ENCODE measurements at places on chromosomes 5 and 9.

- DNase-seq = no peak
These were observed 143.9 kb downstream of the CACNA1B start for GRCh38 chr9:138021251-138022056.

- DNase-seq = no peak
These were observed 60.6 kb downstream of the PAM start for GRCh38 chr5:102815540-102816332.

DNA sequence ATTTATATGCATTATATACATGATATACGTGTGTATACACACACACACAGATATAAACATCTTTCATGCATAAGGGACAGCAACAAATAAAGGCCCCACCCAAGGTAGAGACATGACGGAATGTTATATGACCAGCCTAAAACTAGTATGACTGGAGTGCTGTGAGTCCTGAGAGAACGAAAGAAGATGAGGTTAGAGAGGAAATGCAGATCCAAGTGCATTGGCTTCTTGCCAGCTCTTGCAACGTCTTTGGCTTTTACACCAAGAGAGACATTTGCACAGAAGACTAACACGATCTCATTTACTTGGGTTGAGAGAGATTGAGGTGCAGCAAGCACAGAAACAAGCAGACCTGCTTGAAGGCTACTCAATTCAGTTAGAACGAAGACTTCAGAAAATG is 23.0 kb downstream of the CDH10 start:
- DNase-seq = no peak

DNA sequence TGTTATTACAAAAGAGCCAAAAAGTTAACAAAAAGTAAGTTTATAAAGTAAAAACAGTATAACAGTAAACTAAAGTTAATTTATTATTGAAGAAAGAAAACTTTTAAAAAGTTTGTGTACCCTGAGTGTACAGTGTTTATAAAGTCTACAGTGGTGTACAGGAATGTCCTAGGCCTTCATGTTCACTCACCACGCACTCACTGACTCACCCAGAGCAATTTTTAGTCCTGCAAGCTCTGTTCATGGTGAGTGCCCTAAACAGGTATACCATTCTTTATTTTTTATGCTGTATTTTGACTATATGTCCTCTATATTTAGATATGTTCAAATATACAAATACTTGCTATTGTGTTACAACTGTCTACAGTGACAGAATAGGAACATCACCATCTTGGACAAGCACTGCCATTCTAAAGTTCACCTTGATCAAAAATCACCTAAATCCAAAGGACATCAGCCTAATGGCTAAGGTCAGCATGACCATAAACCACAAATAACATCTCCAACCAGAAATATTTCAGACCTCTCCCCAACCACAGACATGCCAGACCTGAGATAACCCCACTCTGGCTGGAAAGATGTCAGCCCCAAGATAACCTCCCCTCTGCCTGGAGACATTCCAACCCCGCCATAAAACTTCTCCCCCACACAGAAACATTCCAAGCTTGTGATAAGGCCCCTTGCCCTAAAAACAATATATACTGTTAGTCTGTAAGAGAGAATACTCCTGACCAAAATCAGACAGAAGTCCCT is 56.1 kb downstream of the AGXT2 start:
- no peak for DNase-seq

GRCh38 chr5:122584411-122585300 is 190.2 kb upstream of the SNX2 start:
- no peak for DNase-seq

DNA sequence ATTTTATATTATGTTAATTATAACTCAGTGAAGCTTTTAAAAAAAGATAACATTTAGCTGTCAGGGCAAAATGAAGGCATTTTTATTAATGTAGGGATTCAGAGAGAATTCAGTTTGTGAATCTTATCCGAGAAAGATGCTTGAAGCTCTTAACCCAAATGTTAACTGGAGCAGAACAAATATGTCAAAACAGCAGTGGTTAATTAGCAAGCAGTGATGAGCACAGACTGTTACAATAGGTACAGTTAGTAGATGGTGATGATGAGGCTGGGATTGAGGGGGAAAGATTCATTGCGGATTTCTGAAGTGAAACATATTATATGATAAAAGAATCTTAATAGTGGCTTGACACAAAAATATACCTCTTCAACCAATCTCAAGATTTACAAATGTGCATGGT is 356.7 kb downstream of the DIRAS2 start:
- no peak for DNase-seq

- no peak for DNase-seq
These were observed 58.3 kb upstream of the LHFPL2 start for GRCh38 chr5:78706825-78707224.

- no peak for DNase-seq
These were observed 102.4 kb downstream of the NFIB start for GRCh38 chr9:14211564-14211963.

- no peak for DNase-seq
These were observed 367.6 kb downstream of the ENC1 start for GRCh38 chr5:74272831-74273451.

- DNase-seq = peak; percentile 4
These were observed 54.5 kb upstream of the FST start for GRCh38 chr5:53425687-53426511.

DNA sequence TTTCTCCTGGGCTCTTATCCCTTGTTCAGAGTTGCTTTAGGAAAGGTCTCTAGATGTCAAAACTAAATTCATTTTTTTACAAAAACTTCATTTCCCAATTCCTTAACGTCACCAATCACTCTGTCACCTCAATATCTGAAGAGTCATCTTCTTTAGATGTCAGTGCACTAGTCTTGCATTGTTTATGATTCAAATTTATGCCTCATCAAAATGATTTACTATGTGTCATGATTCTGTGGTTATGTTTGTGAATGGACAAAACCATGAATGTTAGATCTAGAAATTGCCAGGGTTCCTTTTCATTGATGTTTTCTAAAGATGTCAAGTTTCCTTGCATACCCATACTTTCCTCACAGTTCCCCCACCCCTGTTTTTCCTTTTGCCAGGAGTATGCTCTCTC is 21.5 kb downstream of the CWC27 start:
- no peak for DNase-seq

DNA sequence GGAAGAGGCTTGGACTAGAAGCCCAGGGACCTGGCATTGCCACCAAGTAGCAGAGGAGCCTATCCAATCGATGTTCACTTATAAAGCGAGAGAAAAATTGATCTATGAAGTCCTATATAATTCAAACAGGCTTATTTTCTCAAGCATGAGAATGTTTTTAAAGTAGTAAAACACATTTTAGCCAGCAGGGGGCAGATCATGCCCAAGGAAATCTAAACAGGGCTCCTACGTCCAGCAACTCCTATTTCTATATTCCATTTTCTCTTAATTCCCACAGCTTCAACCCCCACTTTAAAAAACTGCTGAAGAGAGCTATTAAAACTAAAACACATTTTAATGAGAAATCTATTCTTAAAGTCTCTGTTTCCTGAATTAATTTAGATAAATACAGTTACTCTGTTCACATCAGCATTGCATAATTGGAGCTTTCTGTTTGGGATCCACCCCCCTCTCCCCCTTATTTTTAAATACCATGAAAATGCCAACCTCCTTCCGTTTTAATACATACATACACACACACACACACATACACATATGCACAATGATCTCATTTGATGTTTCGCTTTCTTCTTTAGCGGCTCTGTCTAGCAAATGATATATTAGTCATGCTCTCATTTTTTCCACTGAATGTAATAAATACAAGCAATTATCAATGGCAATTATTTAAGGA is 144.9 kb downstream of the MYO10 start:
- DNase-seq = peak; percentile 13

- DNase-seq = no peak
These were observed 5.0 kb downstream of the ZNF189 start for GRCh38 chr9:101403516-101404285.

- no peak for DNase-seq
These were observed 3.8 kb upstream of the PTGS1 start for GRCh38 chr9:122367065-122367464.

GRCh38 chr5:23507278-23507685 is at the start of gene PRDM9:
TSS of gene PRDM9 (plus strand) at chr5:23507609. CDS start at chr5:23509034, 1,425 bp downstream.
- DNase-seq = peak; percentile 30

DNA sequence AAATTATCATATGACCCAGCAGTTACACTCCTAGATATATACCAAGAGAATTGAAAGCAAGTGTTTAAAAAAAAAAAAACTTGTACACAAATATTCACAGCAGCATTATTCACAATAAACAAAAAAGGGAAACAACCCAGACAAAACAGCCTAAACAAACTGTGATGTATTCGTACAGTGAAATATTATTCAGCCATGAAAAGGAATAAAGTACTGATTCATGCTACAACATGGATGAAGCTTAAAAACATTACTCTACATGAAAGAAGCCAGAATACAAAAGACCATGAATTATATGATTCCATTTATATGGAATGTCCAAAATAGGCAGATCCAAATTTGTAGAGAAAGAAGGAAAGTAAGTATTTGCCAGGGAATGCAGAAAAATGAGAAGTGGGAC is 161.1 kb downstream of the CWC27 start:
- DNase-seq = no peak

DNA sequence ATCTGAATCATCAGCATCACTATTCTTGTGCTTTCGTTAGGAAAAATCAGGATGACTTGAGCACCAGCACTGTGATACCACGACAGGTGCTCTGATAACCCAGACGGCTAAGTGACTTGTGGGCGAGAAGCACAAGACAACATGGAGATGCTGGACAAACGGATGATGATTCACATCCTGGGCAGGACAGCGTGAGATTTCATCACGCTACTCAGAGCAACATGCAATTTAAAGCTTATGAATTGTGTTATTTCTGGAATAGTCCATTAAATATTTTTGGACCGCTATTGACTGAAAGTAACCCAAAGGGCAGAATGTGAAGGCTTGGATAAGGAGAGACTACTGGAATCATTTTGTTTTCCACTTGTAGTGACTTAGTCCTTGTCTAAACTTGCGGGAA is 114.8 kb upstream of the DAPK1 start:
- no peak for DNase-seq

GRCh38 chr5:83937837-83938236 is 217.2 kb upstream of the HAPLN1 start:
- DNase-seq = no peak

DNA sequence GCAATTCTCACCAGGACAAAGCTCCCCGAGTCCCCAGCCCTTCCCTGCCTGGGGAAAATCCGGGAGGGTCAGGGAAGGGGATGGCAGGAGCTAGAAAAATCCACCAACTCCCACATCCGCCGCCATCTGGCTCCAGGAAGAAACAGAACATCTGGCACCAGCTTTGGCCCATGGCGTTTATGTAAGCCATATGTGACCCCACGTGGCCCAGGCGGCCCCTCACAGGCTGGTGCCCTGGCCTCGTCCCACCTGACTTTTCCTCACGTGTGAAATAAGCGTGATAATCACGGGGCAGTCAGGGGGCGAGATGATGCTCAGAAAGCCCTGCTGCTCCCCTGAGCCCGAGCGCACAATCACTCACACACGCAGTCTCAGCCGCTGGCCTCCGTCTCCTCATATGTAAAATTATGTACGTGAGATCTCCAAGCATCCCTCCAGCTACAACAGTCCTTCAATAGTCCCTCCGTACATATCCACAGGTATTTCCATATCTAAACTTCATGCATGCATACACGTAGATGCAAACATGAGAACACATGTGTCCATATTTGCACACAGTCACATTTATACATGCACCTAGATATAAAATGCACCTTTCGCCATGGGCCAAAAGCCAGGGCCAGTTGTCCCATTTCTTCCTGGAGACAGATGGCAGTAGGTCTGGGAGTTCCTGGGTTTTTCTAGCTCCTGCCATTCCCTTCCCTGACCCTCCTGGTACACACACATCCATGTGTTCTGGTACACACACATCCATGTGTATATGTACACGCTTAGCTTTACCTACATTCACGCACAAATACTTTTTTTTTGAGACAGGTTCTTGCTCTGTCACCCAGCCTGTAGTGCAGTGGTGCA is 28.9 kb downstream of the PLPP7 start:
- DNase-seq = no peak

Data from NCI-H2029 (cell line).